ENCODE measurements at places on chromosomes 3 and 15.

DNA sequence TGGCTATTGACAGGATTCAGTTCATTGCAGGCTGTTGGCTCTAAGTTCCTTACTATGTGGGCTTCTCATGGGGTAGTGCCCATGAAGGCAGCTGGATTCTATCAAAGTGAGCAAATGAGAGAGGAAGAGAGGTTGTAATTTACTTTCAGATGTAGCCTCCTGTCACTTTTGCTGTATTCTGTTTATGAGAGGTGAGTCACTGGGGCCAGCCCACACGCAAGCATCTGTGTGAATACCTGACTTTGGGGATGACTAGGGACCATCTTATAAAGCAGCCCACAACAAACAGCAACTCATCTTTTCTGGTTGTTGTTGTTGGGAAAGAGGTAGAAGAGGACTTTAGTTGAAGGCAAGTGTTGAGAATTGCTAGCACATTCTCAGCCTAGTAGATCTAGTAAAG is 506.3 kb upstream of the GRM7 start:
- no peak for ATAC-seq

- peak; percentile 21 for ATAC-seq
These were observed 112.8 kb downstream of the LPP start for GRCh38 chr3:188266562-188267274.

DNA sequence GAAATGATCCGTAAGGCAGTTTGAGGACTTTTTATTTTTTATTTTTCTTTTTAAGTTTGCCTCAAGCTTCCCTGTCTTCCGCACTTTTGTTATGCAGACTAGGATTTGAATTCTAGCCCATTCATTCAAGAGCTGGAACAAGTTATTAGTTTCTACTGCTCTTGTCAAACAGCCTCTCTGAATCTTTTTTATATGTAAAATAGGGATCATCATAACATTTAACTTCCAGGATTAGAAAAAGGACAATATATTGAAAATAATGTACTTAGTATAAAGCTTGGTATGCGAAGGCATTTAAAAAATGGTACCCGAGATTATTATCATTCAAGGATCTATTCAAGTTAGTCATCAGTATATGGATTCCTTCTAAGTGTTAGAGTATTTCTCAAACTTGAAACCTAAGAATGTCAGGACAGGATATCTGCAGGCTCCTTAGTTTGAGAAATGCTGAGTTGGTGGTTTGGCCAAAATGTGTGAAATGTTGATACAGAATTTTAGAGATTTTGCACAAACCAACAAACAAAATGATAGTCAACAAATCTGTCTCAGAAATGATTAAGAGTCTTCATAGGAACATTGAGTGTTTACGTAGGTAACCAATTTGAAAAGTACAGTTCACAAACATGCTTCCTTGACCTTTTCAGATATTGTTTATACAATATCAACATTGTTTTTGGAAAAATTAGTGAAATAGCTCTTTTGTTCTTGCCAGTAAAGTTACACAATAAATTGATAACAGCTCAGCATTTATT is 40.5 kb upstream of the IGSF10 start:
- no peak for ATAC-seq

GRCh38 chr3:101943029-101943428 is 93.7 kb downstream of the NFKBIZ start:
- no peak for ATAC-seq

GRCh38 chr15:99059010-99059981 is 45.6 kb upstream of the SYNM start:
- ATAC-seq = peak; percentile 96
